ENCODE measurements at places on chromosomes 3 and 15.

- DNase-seq, result no peak
These were observed 8.1 kb upstream of the MINDY4B start for GRCh38 chr3:150913133-150913922.

GRCh38 chr3:32847528-32847927 is 29.7 kb downstream of the TRIM71 start:
- no peak for DNase-seq

- no peak for DNase-seq
These were observed 107.9 kb upstream of the FAM174B start for GRCh38 chr15:92763459-92763858.

GRCh38 chr3:25547943-25548674 is 116.6 kb downstream of the TOP2B start:
- DNase-seq, result no peak

- DNase-seq, result no peak
These were observed 28.8 kb upstream of the SLC41A3 start for GRCh38 chr3:126112531-126113237.

GRCh38 chr3:89434621-89435380 is 327.4 kb downstream of the EPHA3 start:
- DNase-seq, result no peak

GRCh38 chr3:100107221-100107814 is 7.0 kb downstream of the FILIP1L start:
- DNase-seq, result no peak

DNA sequence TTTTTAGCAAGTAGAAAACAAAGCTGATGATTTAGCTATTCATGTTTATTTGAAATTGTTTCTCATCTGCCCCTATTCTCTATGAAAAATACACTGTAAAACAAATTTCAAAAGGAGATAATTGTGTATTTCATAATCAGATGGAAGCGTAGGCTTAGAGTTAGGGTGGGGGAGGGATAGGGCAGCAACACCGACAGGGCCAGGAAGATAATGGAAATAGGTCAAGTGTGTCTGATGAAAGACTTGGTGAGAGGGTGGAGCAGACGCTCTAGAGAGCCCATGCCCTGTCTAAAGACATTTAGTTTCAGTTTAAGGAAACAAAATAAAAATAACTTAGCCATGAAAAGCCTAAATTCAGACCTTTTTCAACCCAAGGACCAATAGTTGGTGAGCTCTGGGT is 51.6 kb upstream of the ARL6 start:
- no peak for DNase-seq

DNA sequence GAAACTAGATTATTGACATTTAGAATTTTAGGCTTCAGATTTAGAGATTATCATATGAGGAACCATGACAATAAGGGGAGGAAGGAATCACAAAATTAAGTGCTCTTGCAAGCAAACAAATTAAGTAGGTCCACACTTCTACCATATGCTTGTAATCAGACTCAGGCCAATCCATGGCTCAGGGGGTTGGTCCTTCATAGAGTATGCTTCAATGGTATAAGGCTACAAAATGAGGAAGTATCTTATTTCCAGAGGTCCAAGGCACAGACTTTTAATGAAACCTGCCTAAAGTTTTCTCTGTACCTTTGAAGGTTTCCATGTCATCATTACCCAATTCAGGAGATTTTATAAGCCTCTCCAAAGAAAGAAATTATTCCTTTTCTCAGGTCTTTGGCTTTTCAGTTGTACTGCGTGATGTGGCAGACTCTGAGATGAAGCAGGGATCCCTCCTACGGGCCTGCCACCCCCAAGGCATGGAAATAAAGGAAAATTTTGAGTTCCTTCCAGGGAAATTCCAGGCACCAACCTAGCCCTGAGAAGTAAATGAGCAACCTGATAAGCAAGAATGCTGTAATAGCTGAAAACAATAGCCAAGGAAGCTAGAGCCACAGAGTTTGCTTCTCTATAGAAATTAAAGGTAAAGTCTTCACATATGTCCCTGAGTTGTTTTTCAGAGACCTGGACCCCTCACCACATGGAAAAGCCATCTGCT is 36.3 kb downstream of the SERPINI2 start:
- no peak for DNase-seq

DNA sequence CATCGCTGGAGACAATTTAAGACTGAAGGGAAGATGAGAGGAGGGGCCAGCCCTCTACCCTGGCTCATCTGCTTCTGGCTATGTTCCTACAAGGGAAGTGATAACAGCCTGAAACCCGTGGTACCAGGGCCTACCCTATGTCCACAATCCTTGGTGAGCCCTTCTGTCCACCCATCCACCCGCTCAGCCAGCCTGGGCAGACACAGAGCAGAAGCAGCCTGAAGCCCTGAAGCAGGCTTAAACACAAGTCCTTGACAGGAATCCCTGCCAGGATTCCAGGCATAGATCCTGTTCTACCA is 15.4 kb downstream of the CLK3 start:
- no peak for DNase-seq

- DNase-seq, result no peak
These were observed 44.2 kb upstream of the CSPG5 start for GRCh38 chr3:47622671-47623461.

- DNase-seq, result peak; percentile 55
These were observed 125.0 kb downstream of the CHSY1 start for GRCh38 chr15:101126618-101127505.

DNA sequence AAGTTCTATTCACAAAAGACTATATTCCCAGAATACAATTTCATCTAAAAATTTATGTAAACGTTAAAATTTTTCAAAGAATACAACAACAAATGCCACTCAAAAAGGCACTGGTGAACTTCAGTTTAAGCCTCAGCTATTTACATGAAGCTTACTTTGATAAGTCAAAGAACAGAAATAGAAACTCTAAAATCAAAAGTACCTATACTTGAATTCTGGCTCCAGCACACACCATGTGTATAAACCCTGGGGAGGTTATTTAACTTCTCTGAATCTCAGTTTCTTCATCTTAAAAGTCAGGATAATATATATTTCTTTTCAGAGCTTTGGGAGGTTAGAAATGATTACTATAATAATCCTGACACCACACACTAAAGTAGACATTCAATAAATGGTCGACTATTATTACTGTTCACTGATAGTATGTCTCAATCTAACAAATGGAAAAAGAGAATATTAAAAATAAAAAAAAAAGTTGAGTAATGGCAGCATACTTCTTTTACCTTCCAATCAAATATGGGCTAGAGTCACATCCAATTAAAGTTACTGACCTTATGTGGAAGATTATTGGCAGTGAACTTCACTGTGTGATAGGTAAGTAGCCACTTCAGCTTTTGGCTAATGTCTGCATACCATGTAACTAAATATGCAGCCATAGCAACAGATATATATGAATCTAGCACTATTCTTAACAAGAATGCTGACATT is 248.4 kb downstream of the ISL2 start:
- DNase-seq, result no peak

- DNase-seq, result no peak
These were observed 27.3 kb downstream of the NPTN start for GRCh38 chr15:73605759-73606436.

- DNase-seq, result no peak
These were observed 27.7 kb downstream of the PTH1R start for GRCh38 chr3:46905213-46905560.

DNA sequence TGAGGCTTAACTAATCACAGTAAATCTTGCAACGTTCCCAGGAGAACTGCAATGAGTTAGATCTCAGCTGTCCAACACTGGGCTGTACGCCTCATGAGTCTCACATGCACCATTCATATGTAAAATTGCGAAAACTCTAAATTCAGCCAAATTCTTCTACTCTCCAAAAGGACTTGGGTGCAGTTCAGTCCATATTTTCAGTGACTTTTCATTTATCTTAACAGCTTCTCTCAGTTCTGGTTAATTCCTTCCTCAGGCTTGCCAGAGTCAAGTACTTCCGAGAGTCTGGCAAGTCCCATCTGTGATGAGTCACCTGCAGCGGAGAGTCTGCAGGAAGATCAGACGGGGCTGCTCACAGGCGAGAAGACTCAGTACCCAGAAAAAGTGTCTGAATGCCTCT is 11.5 kb downstream of the CCDC80 start:
- DNase-seq, result peak; percentile 83

- DNase-seq, result no peak
These were observed 16.2 kb downstream of the DAPK2 start for GRCh38 chr15:64030123-64030522.

- DNase-seq, result no peak
These were observed 58.5 kb downstream of the PIK3R4 start for GRCh38 chr3:130688015-130688688.

- DNase-seq, result peak; percentile 71
These were observed 53.9 kb downstream of the TMOD3 start for GRCh38 chr15:51883271-51883837.

DNA sequence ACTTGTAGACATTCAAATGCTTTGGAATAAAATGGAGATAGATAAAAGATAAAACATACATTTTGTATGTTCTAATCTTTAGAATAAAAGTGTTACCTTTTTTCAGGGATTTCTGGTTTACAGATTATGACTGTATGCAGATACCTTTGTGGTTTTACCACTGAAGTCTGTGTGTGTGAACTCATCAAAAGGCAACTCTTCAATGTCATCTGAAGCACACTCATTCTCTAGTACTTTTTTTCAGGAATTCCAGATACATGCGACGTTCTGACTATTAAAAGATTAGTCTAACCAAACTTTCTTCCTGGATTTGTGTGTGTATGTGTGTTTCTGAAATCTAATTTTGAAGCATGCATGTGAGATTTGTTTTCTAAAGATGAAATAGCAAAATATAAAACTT is 188.6 kb downstream of the NLGN1 start:
- DNase-seq, result peak; percentile 23

DNA sequence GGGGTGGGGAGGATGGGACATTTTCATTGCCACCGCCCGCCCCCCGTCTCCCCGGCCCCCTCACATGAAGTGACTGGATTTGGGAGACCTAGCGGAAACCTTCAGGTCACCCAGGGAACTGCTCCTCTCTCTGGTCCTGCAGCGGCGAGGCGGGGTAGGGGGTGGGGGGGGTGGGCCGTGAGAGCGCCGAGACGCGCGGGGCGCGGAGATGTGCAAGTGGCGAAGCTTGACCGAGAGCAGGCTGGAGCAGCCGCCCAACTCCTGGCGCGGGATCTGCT is 712 bp upstream of the MME start:
- peak; percentile 68 for DNase-seq

DNA sequence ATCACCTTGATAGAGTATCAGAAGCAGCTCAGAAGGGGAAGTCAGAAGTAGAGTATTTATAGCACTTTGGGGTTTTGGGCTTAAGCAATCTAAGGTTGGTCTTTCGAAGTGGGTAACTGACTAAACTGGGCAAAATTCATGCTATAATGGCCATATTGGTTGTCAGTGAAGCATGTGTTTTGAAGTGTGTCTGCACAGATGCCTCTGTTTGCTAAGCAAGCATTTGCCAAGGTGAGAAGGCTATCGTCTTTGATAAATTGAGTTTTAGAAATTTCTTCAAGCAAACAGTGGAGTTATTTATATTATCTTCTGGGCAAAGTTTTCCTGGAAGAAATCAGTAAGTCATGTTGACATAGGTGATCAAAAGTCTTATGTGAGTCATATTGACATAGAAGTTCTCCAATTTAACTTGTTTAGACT is 412.8 kb upstream of the TGFBR2 start:
- DNase-seq, result no peak

DNA sequence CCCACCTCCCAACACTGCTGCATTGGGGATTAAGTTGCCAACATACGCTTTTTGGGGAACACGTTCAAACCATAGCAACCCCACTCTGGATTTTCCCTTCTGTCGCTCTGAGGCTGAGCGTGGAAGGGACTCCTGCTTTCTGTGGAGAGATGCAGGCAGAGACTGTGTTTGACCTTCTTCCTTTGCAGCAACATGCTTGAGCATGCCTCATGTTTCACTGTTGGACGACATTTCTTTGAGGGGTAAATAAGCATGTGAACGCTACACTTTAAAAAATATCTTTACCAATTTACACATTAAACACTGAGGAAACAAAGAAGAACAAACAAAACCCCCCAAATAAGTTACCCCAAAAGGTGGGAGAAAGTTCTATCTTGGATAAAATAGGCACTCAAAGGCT is 14.2 kb upstream of the MAPK6 start:
- DNase-seq, result no peak

DNA sequence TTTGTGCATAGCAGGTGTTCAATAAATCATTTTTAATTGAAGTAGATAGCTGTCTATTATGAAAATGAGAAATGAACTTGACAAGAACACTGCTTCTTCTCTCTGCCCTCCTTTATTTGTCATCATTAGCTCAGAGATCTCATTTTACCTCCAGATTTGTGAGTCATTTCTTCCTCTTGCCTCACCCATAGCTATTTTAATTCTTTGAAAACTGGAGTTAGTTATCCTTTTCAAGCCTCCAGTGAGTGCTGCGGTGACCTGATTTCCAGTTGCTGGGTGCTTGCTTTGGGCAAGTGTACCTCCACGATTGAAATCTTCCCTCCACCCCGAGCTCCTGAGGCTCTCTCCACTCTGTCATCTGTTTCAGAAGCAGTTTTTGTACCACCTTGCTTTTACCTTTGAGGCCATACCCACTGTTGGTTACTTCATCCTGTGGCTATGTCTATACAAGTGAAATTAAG is 114.6 kb downstream of the NFKBIZ start:
- DNase-seq, result peak; percentile 39

GRCh38 chr15:77503764-77504163 is 83.1 kb downstream of the HMG20A start:
- DNase-seq, result no peak

DNA sequence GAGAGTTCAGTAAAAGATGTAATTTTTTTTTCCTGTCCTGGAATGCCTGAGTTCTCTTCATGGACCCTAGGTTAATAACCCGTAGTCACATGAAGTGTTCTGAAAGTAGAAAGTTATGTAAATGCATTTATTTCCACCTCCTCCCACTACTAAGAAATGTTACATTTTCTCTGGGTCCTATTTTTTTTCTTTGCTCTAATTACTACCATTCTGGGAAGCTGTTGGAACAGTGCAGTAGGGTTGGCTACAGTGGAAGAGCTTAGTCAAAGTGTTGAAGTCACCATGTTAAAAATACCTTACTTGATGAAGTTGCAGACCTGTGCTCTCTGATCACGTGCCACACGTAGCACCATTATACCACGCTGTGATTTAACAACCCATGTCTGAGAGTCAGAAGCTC is 153.8 kb upstream of the TSC22D2 start:
- no peak for DNase-seq

DNA sequence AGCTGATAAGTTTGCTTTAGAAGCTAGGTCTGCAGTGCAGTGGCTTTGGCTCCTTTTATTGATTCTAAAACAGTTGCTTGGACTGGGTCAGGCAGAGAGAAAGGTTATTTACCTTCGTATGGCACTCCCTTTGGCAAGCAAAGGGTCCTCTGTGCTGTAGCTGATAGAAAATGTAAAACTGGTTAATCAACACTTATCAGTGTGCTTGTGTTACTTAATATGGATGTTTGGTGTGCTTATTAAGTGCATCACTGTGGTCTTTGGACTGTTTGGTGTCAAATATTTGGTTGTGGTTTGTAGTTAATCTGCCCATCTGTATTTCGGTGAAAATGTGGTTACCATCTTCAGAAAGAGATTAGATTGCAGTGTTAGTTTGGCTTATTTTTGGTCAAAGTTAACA is 16.0 kb downstream of the UBE2E2 start:
- DNase-seq, result peak; percentile 13

- DNase-seq, result no peak
These were observed 71.4 kb upstream of the P3H2 start for GRCh38 chr3:190192087-190192486.

- DNase-seq, result no peak
These were observed 82.0 kb downstream of the NTRK3 start for GRCh38 chr15:88174571-88174970.

GRCh38 chr3:59319442-59319841 is 269.6 kb upstream of the CFAP20DC start:
- no peak for DNase-seq
